NCI-H446 (cell line): ENCODE measurements at places on chromosomes 13 and 19.

GRCh38 chr19:38488776-38489481 lies 55.4 kb downstream of the RYR1 start:
- DNase-seq = no peak

DNA sequence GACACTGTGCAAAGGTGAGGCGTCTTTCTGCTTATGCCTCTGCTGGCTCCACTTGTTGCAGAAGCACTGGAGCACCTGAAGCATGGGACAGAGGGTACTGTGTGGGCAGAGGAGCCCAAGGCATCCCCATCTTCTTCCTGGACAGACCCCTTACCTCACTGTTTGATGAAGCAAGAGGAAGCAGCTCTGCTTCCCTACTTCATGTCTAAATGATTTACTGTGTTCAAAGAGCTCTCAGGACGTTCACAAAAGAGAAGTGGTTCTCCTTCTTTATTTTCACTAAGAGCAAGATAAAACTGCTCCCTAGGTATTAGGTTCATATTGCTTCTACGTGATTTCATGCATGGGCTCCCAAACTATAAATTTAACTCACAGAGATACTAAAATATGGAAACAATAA lies 1635.4 kb upstream of the SLC10A2 start:
- no peak for DNase-seq

DNA sequence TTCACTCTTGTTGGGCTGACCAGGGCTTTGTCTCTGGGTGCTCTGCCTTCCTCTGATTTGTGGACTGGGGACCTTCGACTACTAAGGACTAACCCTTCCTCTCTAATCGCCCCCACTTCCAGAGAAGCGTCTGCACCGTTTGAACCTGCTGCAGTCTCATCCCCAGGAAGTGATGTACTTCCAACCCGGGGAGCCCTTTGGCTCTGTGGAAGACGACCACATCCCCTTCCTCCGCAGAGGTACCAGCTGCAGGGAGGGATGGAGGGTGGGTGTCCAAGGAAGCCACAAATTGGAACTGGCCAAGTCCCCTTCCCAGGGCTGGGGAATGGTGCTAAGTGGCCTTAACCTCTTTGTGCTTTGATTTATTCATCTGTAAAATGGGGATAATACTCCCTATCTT lies 9.2 kb downstream of the QPCTL start:
- no peak for DNase-seq

DNA sequence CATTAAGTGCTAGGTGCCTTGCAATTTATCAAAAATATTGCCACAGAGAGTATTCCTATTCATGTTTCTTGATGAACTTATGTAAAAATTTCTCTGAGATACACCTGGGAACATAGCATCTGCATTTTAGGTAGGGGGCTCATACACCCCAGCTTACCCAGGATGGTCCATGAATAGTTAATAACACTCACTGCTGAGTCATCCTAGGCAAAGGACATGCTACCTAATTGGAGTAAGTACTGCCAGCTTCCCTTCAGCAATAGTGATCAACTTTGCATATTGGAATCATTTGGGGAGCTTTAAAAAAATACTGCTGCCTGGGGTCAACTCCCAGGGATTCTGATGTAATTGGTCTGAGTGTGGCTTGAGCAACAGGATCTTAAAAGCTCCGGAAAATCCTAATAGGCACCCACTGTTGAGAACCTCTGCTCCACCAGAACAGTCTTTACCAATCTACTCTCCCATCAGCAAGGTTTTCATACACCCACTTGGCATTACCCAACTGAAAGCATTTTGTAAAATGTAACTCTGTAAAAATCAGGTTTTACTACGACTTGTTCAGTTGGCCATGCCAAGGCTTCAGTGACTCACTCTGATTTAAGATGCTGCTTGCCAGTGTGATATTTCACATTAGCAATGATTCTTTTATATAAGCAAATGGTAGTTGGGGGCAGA lies 67.2 kb upstream of the FNDC3A start:
- DNase-seq = no peak

- no peak for DNase-seq
Measured at GRCh38 chr13:40433577-40433976, 232.9 kb downstream of the FOXO1 start.

DNA sequence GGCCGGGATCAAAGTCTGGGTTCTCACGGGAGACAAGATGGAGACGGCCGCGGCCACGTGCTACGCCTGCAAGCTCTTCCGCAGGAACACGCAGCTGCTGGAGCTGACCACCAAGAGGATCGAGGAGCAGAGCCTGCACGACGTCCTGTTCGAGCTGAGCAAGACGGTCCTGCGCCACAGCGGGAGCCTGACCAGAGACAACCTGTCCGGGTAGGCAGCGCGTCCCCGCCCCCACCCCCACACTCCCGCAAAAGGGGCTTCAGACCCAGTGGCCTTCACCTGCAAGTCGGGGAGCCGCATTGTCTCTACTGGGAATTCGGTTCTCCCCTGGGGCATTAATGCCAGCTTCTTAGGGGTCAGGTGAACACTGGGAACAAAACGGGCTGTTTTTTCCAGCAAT lies 114.7 kb upstream of the MCF2L start:
- DNase-seq = no peak

DNA sequence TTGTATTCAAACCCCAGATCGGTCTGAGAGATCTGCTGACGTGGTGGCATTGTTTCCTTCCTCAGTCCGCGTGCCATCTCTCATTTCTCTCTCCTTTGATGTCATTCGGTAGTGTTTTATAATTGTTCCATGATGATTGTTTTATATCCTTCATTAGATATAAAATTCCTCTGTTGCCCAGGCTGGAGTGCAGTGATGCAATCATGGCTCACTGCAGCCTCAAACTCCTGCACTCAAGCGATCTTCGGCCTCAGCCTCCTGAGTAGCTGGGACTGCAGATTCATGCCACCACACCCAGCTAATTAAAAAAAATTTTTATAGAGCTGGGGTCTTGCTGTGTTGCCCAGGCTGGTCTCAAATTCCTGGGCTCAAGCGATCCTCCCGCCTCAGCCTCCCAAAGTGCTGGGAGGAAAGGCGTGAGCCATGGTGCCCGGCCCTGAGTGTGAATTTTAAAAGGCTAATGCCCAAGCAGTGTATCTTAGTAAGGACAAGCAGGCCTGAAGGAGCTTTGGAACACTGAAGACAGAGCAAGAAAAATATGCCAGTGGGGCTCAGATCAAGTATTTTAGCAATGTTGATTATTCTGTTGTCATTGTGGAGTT lies 5.3 kb downstream of the ZNF57 start:
- no peak for DNase-seq

GRCh38 chr13:69496981-69497380 lies 610.6 kb upstream of the ATXN8OS start:
- no peak for DNase-seq

GRCh38 chr13:113110852-113111315 lies 5.3 kb downstream of the F7 start:
- no peak for DNase-seq

GRCh38 chr19:15438124-15438496 lies 11.6 kb downstream of the WIZ start:
- DNase-seq = no peak

GRCh38 chr13:100495455-100495854 lies 93.1 kb downstream of the GGACT start:
- DNase-seq = peak; percentile 29

DNA sequence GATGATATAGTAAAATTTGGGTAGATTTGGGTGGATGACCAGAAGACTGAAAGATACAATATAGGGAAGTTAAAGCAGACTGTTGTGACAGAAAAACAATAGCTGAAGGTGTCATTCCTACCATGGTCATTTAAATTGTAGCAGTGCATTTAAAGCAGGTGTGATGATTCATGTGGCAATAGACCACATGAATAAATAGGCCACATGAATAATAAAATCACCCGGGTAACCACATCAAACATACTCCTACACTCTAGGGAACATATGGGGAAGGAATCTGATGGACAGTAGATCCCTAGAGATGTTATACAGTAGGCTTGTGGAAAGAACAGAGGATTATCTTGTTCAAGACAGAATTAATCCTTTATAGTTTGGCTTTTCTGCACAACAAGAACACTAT lies 392.6 kb downstream of the SLITRK5 start:
- DNase-seq = no peak

DNA sequence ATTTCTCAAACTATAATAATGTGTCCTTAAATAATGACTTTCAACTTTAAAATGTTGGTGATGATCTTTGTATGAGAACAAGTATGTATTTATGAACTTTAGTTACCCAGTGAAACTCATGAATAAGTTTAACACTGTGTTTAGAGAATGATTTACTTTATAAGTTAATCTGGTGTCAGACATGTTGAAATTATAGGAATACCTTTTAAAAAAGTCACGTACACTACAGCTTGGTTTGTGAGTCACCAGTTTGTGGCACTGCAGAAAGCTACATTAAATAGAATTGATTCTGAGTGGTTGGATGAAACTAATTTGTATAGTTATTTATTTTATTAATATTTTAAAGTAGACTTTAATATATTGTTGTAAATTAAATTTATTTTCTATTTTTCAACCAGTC lies 1366.2 kb upstream of the PCDH20 start:
- no peak for DNase-seq

- DNase-seq = no peak
Measured at GRCh38 chr13:97205465-97205864, 16.7 kb upstream of the MBNL2 start.

DNA sequence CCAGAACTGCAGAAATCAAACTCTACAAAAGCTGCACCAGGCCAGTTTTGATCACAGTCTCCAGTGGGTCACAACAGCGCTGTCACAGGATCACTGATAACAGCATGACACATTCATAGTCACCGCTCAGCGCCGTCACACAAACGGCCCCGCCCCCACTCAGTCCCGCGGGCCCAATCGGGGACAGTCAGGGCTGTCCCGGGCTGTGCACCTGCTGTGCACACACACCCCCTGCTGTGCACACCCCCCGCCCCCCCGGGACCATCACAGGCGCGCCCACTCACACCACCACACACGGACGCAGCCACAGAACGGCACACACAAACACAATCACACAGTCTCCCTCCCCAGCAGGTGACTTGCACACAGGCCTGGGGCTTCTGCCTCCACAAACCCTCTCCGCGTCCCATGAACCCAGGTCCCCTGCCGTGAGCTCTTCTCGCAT lies 435 bp upstream of the ZNF382 start:
- DNase-seq = no peak

DNA sequence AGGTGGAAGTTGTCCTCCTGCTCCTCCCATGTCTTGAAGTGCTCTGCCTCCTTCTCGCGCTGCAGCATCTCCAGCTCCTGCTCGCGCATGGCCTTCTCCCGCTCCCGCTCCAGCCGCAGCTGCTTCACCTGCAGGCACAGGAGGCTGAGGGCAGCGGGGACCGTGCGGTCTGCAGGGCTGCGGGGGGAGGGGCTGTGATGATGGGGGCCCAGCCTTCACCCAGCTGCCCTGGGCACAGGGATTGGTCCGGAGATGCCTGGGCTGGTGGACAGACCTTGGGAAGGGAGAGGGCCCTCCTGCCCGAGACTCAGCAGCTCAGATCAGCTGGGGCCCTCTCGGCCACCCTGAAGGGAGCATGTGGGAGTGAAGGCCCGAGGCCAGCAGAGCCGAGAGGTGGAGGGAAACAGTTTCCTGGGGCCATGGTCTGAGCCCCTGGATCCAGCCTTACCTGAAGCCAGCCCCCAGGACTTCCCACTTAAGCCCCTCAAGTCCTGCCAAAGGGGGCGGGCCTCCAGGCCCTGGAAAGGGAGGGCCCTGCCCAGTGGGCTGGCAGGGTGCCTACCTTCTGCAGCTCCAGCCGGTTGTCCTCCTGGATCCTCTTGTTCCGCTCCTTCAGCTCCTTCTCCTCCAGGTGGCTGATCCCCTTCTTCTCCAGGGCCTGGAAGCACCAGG lies 6.3 kb downstream of the CACTIN start:
- DNase-seq = no peak

DNA sequence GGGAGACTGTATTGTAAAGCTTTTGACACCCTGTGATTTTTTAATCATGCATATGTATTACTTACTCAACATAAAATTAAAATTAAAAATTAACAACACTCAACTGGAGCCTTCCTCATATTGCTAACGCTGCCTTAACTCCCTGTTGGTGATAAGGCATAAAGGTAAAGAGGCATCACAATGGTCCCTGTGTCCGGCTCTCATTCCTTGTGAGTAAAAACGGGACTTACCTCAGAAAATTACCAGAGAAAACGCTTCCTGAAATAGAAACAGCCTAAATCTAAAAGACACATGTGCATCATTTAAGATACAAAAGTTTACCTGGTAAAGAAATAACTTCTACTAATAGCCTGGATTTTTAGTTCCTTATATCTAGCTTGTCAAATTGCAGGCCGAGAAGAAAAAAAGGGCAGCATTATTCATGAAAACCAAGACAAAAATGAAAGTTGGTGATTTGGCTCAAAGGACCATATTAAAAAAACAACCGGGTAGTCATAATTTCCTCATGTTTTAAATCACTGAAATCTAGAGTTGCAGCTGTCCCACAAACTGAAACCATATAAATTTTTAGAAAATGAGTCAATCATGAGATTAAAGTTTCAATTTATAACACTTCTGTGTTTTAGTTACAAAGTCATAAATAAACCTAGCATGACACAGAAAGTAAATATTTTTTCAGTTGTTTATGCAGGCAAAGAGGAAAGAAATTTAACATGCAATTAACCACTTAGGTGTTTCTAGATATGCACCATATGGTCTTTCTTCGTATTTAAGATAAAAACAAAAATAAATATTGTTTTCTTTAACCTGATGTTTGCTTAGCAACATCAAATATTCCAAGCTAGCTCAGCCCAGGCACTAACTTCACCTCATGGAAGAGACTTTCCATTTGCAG lies 94.7 kb downstream of the MIPEP start:
- DNase-seq = no peak

- peak; percentile 43 for DNase-seq
Measured at GRCh38 chr13:87884884-87885283, 213.7 kb downstream of the SLITRK5 start.

DNA sequence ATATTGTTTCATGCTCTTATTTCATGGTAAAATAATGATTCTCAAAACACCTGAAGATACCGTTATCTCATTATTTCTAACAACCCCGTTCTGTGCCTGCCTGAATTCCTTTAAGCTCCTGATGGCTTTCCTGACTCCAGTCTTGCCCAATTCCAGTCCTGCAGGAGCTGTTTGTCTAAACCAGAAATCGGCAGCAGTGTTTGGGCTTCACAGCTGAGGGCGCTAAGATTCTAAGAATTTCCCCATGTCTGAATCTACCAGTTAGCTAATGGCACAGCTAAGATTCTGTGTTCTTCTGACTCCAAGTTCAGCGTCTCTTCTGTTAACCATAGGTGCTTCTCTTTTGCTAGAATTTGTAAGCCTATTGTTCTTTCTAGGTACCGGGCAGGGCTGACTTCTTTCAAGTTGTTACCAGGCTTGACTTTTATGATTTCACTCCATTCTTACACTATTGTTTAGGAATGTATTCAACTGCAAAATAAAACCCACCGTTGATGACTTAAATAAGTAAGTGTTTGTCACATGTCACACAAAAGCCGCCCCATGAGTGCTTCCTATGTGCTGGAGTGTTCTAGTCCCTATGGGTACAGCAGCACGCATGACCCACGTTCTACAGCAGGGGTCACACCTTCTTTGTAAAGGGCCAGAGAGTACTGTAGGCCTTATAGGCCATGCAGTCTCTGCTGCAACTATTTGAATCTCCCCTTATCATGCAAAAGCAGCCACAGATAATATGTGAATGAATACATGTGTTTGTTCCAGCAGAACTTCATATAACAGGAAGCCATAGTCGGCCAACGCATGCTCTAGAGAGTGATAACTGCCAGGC lies 168.3 kb upstream of the RNF113B start:
- no peak for DNase-seq
